ENCODE measurements at places on chromosomes 5 and 9. TPM values are rescaled to one million over a fixed set of nuclear protein-coding genes. Genes with fewer than 3 reads are reported as not detected.

Gene PCDHB16
- total RNA-seq: 0.18 TPM

Gene BOD1
- 74.7 TPM for total RNA-seq

Gene PCDHA3
- 0.28 TPM for total RNA-seq

Gene ZNF454
- total RNA-seq: 2.1 TPM

Gene INSL4
- not detected for total RNA-seq

Gene PFN3
- total RNA-seq: not detected

Gene DNM1
- total RNA-seq: 9.6 TPM

Gene SLC12A2
- 25.0 TPM for total RNA-seq

Gene MSMP
- total RNA-seq: not detected

Gene PCDHAC1
- total RNA-seq: 0.18 TPM

Gene FRMPD1
- total RNA-seq: not detected

Gene ASTN2
- 7.1 TPM for total RNA-seq

Gene SIT1
- total RNA-seq: not detected

Gene TNPO1
- 545 TPM for total RNA-seq

Gene GPX3
- 35.2 TPM for total RNA-seq

Gene BASP1
- 276 TPM for total RNA-seq

Gene DTWD2
- 3.5 TPM for total RNA-seq

Gene STPG3
- total RNA-seq: not detected

Gene MAMDC4
- total RNA-seq: 0.85 TPM

Gene LURAP1L
- total RNA-seq: 71.4 TPM

Gene PAEP
- not detected for total RNA-seq

Gene CNTNAP3B
- total RNA-seq: 1.3 TPM

Gene ZNF367
- 0.37 TPM for total RNA-seq
